Fibroblast of skin of left biceps (primary cell): ENCODE measurements at places on chromosomes 4 and X.

DNA sequence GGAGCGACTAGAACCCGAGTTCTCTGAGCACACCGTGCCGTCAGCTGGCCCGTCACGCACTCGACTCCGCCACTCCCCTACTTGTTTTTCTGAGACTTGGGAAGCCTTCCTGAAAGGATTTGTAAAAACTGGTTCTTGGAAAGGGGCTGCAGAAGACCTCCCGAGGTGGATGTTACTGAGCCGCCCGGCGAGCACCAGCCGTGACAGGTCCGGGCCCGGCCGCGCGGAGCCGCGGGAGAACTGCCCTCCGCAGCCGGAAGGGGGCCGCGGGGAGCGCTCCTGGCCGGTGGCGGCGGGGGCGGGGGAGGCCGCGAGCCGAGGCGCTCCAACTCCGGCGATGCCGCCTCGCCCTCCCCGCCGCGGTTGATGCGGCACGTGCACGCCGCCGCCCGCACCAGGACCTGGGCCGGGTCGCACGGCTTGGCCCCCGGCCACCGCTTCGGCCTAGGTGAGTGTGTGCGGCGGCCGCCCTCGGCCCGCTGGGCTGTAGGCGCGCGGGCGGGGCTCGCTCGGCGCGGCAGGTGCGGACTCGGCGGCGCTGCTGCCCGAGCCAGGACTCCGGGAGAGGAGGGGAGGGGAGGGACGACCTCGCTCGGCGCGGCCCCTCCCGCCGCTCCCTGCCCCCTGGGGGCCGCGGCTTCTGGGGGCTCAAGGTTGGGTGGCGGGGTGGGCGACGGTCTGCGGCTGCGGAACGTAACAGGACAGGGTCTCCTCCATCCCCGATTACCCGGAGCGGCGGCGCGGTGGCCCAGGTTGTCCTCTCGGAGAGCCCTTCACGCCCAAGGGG, 1.7 kb downstream of the SPRY1 start:
- no peak for DNase-seq

DNA sequence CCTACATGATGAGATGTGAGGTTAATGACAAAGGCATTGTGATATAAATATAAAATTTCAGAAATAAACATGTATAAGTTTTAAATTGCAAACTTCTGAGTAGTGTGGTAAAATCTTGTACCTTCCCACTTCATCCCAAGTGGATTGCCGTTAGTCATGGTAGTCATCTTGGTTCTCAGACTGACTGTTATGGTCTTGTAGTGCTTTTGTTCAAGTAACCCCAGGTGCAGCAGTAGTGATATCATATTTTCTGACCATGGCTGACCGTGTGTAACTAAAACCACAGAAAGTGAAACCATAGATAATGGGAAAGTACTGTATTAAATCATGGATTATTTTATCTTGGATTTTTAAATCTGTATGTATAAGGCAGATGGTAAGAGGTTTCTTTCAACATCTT, 74.8 kb upstream of the SLIT2 start:
- DNase-seq: no peak

- DNase-seq: no peak
Measured at GRCh38 chr4:164807611-164808010, 53.7 kb downstream of the SMIM31 start.

DNA sequence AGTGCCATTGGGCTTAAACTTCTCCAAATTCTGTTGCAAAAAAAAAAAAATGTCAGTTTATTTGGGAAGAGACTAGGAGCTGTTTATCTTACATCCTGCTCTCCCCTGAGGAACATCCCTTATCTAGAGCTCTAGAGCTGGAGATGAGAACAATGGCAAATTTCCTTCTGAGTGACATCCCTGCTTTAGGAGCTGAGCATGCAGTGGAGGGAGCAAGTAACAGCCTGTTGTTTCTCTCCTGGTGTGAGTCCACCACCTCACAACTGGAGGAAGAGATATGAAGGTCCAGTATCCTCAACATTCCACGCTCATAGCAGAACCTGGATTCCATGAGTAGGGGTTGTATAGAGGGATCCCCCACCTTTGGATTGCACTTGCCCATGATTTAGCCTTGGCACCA, 676.4 kb downstream of the PCDH18 start:
- no peak for DNase-seq

DNA sequence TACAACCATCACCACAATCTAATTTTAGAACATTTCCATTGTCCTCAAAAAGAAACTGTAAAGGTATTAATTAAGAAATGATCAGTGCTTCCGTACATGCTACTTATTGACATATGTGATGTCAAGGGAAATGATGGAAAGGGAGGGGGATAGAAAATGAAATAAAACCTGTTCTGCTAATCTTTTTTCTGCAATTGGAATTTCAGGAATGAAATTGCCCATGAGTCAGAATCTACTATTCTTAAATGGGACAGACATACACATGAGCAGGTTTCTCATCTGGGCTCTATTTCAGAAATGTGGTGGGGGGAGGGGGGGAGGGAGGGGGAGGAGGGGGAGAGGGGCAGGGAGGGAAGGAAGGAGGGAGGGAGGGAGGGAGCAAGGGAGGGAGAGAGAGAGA, 91.0 kb downstream of the SHROOM4 start:
- no peak for DNase-seq

GRCh38 chrX:48913605-48914366, 2.3 kb upstream of the SLC35A2 start:
- no peak for DNase-seq

DNA sequence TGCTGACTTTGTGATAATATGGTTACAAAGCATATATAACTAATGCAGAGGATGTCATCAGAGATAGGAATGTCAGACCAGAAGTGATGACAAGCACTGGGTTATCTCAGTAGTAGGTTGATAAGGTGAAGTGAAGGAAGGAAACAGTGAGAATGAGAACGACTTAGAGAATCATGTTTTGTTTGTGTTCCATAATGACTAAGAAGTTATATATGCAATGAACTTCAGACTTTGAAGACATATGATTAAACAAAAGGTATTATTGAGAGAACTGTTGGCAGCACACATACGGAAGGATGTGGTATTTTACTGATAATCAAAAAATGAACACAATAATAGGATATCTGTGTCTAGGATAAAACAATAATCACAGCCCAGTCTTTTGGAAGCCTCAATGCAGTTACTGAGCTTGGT, 18.3 kb upstream of the HHIP start:
- no peak for DNase-seq

DNA sequence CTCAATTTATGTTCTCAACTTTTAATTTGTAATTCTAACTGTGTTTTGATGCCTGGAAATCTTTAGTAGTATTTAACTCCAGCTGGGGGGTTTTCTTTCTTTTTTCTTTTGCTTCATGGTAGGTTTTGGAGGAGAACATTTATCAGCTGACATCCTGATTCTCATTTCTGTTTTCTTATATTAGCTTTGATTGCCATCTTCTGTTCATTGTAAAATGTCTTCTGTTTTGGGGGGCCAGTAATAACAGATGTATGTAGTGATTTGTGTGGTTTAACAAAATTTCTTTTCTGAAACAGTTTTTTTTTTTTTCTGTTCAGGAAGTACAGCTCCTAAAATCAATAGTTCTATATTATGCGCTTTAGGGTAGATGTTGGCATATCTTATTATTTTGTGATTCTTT, 182.2 kb downstream of the GABRB1 start:
- no peak for DNase-seq
